ENCODE measurements at places on chromosomes 3 and 15. TPM values are rescaled to one million over a fixed set of nuclear protein-coding genes. Genes with fewer than 3 reads are reported as not detected.

The GPR62 gene
- total RNA-seq: not detected

- peak; percentile 43 for DNase-seq
These were observed 54.3 kb upstream of the SEC61A1 start for GRCh38 chr3:127997961-127998360.

DNA sequence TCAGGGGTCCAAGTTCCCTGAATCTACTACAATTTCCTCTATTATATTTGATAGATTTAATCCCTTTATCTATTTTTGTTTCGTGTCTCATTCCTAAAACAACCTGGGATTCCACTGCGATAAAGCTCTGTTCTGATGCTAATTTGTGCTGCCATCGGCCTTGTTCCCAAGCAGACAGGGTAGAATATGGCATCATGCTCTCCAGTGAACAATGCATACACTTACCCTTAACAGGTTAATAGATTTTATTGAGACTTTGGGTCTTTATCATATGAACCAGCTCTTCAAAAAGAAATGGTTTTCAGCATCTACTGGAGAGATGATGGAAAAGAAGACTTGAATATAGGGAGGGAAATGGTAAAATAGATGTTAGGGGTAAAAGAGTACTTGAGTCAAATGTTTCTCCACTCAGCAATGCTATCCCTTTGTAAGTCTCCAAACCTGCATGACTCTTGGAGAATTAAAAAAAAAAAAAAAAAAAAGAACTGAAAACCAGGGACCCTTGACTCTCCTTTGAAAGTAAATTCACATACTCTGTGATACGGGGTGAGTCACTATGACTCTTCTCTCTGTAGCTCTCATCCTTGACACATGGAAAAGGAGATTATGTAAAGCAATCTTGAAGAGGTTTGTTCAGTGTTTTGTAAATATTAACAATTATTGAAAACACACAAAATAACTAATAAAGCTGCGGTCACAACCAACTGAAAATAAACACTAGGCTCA lies 268.8 kb downstream of the ZBTB20 start:
- DNase-seq: peak; percentile 46

GRCh38 chr3:50422153-50422552 lies 62.8 kb upstream of the TMEM115 start:
- no peak for DNase-seq

The ADGRG7 gene
- not detected for total RNA-seq

DNA sequence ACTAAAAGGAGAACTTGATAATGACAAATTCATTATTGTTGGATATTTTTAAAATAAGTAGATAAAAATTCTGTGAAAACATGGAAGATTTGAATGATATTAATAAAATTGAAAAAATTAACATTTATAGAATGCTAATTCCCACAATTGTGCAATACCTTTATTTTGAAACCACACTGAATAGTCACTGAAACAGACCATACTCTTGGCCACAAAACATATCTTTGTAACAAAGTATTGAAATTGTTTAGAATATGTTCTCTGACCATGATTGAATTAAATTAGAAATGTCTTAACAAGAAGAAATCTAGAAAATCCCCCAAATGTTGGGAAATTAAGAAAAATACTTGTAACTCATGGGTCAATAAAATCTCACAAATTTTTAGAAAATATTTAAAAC lies 49.2 kb downstream of the ARHGAP11B start:
- DNase-seq: no peak

- DNase-seq: no peak
These were observed 60.0 kb upstream of the GADL1 start for GRCh38 chr3:30954426-30954825.

The AGBL1 gene
- total RNA-seq: not detected

GRCh38 chr3:154967090-154967489 lies 113.0 kb upstream of the MME start:
- no peak for DNase-seq

The SYNPR gene
- not detected for total RNA-seq

GRCh38 chr3:21962456-21962855 lies 211.4 kb upstream of the ZNF385D start:
- peak; percentile 63 for DNase-seq

The LRTM1 gene
- not detected for total RNA-seq

DNA sequence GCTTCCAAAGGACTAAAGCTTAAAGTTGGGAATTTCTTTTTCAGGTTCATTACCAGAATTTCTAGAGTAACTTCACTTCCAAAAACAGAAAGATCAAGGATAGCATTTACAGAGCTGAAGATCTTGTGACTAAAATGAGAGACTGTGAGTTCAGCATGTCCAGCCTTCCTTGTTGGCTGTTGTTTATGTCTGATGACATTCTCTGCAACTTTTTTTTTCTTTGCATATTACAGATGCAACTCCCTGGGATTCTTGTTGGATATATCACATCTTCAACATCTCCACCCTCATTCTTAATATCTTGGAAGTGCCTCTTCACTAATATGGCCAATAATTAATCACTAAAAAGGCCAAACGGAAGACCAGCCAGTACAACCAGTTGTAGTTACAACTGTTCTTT lies 86.2 kb upstream of the FRMD4B start:
- DNase-seq: no peak

DNA sequence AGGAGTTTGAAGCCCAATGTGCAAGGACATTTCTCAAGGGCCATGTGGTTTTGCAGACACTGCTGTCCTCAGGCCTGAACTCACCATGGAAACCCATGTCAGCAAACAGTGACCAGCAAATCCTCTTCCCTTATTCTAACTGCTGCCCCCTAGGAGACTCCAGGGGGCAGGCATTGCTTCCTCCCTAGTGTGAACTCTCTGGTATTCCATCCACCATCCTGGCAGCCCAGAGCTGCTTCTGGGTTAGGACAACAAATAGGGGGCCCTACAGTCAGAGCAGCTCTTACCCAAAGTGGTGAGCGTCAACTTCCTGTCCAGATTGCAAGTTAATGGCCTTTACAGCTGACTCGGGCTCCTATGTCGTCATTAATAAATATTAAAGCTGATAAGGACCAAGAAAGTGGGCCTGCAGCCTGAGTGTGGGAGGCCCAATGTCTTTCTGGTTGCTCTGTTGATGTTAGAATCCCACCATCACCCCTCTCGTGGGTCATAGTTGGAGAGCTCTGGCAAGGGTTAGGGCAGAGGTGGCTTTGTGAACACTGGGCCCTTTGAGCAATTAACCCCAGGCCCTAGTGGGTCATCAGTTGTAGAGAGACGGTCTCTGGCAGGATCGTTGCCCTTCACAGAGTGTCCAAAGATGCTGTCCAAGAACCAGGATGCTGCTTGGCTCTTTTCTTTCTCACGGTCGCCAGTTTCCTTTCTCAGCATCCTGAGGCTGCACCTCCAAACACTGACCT lies 41.5 kb downstream of the TGM4 start:
- no peak for DNase-seq

DNA sequence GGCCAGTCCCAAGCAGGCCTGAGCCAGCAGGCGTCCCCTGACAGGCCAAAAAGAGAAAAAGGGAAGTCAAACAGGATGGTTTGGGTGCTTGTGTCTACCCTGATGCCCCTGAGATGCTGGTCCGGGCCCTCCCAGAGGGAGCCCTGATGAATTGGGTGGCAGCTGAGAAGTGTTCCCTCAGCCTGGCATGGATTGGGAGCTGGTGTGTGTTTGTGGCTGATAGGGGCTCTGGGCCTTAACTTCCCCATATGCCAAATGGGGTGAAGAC lies 1.4 kb downstream of the FBLN2 start:
- no peak for DNase-seq

The CRABP1 gene
- total RNA-seq: not detected

DNA sequence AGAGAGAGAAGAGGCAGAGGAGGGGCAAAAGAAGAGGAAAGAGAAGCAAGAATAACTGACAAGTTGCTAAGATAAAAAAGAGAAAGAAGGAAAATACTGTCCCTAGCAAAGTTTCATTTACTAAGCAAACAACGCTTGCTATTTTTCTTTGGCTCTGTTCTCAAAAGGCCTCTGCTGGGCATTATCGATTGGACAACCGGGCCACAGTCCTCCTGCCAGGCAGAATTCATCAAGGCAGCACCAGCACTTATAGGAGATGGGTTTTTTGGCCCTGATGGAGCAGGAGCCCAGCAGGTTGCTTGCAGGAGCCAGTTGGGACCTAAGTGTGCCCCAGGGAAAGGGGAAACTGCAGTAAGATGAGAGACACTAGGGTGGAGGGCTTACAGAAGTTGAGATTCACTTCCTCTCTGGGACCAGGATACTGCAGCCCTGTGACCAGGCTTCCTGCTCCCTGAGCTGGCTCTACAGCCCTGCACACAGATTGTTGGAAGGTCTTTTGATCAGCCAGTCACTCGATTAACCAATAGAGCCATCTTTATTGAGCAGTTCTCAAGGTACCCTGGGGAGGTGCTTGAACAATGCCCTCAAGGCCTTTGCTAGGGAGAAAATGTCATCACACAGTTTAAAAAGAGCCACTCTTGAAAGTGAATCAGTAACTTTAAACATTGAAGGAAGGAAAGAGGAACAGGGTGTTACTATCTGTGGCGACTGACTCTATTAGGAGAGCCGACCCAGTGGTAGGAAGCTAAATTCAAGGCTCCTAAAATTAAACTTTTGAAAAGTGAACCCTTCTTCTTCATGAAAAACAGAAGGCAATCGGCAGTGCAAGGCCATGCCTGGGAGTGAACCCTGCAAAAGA lies 28.8 kb upstream of the GLCE start:
- no peak for DNase-seq

DNA sequence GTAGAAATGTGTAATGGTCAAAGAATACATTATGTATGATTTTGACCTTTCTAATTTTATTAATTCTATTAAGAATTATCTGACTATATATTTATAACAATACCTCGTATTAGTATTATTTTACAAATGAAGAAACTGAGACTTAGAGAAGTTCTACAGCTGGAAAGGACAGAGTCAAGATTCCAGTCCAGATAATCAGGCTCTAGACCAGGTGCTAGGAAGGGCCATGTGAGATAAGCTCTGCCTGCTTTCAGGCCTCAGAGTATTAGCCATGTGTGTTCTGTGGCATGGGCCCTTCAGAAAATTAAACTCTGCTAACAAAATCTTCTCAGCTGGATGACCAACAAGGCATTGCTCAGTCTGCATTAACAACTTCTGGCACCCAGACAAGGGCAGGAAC lies 87.5 kb downstream of the CD200R1L start:
- DNase-seq: no peak

The CLDN18 gene
- not detected for total RNA-seq

The PRR20G gene
- not detected for total RNA-seq

GRCh38 chr3:146156095-146156494 lies 4.9 kb downstream of the PLOD2 start:
- no peak for DNase-seq

DNA sequence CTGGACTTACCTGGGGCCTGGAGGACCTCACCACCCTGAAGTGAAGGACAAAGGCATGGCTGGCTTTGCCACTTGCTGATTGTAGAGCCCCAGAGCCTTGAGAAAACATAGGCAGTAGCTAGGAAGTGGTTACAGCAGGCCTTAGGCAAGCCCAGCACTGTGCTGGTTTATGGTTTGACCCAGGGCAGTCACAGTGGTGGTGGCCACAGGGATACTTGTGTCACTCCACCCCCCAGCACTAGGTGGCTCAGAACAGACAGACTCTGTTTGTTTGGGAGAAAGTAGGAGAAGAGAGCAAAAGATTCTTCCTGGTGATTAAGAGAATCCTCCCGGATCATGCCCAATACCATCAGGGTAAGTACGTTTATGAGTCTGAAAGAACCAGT lies 13.2 kb upstream of the COL8A1 start:
- DNase-seq: no peak

The CHRD gene
- total RNA-seq: not detected

DNA sequence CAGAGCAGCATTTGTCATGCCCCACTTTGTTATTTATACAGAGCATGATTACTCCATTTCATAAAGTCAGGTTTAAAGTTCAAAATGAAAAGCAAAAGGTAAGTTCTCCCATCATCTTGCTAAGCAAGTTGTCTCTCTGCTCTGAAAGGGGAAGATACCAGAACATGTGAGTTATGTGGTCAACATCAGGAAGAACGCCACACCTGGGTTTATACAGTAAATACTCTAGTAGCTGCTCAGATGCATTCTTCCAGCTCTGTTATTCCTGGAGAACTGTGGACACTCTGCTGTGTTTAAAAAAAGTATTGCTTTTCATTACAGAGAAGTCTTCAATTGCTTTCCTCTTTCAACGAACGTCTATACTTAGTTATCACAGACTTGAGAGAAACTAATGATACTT lies 145.7 kb downstream of the PLCL2 start:
- DNase-seq: peak; percentile 39

The TNFAIP8L3 gene
- not detected for total RNA-seq

The NMNAT3 gene
- 4.8 TPM for total RNA-seq

DNA sequence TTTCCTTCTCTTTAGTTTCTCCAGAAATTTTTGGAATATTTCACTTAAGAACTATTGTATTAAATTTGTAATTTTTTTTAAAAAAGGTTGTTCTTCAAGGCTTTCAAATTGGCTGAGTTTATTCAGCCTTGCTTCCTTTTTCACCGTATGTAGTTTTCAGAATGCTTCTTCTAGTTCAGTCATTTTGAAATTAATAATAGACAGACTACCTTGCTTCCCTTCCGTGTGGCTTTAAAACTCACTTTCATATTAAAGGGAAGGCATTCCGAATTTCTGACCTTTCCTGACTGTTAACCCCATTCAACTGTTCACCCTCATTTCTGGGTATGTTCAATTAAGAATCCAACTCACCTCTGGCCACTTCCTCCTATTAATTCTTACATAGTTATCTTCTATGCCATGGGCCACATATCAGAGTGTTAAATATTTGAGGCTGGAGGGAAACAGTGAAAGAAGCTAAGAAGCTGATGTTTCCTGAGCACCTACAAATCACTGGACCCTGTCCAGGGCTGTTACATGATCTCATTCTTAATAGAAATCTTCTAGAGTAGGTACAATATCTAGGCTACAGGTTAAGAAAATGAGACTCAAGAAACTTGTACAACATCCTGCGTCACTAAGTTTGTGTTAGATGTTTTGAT lies 237.5 kb downstream of the P3H2 start:
- peak; percentile 26 for DNase-seq

DNA sequence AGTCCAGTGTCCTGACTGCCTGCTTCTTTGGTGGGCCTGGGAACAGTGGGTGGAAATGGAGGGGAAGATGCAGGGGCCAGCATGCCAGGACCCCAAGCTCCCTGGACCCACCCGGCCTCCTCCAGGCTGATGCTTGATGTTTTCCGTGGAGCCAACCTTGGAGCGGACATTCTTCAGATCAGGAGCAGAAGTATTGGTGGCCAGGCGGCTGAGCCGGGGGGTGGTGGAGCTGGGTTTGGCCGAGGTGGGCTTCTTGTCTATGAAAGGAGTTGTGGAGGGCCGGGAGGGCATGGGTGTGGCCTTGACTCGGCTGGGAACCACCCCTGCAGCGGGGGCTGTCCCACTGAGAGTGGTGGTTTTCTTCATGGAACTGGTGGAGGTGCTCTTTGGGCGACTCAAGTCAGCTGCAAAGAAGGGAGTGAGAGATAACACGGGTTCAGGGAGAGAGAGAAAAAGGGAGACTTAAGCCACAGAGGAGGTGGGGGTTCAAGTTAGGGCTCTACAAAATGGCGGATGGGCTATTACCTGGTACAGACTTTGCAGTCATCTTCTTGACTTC lies 67.8 kb downstream of the DHX30 start:
- DNase-seq: no peak

Measured in PC-3 (cell line).